ENCODE measurements at places on chromosomes 3 and 15.

- DNase-seq, result no peak
Observed at GRCh38 chr3:12395349-12396012, 88.8 kb upstream of the TSEN2 start.

DNA sequence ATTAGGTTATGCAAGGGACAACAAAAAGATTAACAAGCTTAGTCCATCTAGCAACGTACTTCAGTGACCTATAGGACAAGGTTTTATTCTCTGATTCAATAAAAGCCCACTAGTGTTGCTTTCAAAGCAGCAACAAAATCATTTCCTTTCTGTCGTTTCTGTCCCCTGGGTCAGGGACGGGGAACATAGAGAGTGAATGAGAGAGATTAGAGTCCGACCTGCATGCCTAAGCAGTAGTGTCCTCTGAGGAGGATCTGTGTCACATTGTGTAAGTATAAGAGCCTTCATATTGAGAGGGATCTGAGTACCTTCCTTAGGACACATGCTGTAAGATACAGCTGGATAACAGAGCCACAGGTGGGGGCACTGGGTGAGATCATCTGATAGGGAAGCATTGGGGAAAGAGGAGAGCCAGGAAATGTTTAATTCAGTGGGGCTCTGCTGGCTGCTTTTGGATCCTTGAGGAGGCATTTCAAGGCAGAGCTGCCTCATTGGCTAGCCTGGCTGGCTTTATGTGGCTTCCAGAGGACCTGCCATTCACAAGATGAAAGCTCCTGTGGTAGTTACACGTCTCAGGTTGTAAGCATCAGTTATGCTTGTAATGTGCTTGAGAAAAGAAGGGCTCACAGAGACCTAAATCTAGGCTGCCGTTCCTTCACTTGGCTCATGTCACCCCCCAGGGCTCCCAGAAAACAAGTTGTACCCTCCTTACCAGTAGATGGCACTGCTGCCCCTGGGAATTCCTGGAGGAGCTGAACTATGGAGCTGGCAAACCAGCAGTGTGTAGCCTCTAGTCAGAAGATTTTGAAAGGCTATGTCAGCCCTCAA, 2.7 kb downstream of the TMEM108 start:
- no peak for DNase-seq

GRCh38 chr3:31079689-31080088, 185.2 kb upstream of the GADL1 start:
- DNase-seq, result no peak

DNA sequence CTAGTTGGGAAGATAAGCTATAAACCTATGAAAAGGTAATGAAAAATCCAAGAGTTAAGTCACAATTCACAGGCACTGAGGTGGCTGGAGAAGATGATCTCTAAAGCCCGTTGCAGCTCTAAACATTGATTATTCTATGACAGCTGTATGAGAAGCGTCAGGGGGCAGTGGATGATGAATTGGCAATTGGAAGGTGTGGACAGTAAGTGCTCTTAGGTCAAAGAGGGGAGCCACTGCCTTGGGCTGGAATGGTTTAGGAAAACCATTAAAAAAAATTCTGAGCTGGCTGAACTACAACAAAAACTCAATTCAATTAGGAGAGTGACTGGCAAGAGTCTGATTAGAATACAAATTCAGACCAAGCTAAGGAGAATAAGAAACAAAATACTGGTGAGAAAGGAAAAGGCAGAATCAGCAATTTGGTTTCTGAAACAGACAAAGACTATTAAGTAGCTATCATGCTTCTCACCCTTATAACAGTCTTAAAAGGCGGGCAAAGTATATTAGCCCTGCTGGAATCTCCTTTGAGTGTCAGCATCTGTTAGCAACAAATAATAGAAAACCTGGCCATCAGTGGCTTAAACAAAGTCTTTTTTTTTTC, 8.8 kb upstream of the NMD3 start:
- no peak for DNase-seq

DNA sequence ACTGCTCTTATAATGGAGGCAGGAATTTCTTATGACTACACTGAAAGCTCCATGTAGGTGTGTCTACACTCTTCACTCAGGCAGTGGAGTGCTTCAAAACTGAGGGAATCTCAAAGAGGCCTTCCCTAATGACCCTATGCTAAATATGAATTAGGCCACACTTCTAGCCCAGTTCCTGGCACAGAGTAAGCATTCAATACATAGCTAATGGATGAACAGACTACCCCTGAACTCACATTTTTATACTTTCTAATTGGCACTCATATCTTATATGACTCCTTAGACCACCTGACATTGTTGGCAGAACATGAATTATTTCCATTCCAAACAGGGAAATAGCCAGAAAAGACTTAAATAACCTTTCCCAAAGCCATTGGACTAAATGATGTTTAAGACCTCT, 3.4 kb downstream of the RARRES1 start:
- DNase-seq, result no peak

DNA sequence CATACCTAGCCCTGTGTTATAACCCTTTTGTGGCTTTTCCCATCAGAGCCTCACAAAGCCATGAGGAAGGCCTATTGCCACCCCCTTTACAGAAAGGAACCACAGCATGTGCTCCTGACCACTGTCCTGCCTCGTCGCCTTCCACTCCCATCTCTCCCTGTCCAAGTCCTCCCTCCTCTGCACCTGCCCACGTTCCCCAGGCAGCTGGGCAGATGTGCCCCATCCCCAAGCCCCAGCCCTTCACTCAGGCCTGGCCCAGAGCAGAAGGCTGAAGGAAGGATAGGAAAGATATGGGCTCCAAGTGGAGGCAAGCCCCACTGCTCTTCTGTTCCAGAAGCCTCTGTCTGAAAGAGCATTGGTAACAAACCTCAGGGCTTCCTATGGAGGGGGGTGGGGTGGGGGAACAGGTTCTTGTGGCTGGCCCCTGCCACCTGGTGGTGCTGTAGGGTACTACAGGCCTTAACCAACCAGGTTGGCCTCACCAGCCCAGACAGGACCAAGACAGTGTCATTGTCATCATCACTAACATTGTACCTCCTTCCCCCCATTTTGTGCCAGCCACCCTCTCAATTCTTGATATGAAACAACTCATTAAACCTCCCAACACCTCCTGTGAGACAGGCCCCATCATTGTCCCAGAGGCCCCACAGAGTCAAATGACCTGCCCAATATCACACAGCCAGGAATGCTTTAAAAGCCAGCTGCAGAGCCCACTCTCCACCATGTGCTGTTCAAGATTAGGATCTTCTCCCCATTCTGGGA, 10.0 kb downstream of the POC1A start:
- peak; percentile 69 for DNase-seq

DNA sequence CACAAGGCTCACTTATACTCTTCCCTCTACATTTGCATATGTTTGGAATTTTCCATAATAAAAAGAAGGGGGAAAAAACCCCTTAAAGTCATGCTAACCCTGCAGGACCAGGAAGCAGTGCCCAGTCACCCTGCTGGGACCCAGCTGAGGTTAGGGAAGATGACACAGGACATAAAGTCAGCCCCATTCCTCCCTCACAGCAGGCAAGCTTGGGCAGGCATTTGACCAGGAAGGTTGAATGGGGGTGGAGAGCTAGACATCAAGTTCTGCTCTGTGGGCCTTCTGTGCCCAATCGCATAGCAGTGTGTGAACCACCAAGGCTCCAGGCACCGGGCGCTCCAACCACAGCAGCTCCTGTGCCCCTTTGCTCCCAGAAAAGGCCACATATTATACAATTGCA, 7.1 kb upstream of the HDAC11 start:
- no peak for DNase-seq

DNA sequence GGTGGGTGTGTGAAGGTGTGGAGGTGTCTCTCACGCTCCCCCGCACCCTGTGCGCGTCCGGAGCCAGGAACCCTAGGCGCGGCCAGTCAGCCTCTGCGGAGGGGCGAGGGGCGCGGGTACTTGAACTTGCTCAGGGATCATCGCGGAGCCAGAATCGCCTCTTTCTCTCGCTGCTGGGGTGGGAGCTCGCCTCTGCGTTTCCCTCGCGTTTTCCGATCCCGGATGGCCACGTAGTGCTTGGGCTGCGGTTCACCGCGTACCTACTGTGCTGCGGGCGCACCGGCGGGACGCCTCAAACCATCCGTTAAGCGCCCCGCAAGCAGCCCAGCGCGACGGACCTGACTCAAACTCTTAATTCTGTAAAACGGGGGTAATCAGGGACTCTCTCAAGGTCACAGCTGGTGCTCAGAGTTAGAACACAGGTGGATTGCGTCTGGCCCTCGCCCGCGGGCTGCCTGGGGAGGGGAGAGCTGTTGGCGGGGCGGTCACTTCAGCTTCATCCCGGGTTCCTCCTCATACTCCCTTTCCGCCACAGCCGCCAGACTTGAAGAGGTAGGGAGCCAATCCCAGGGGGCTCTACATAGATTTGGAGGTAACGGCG, 686 bp downstream of the MYRIP start:
- no peak for DNase-seq

DNA sequence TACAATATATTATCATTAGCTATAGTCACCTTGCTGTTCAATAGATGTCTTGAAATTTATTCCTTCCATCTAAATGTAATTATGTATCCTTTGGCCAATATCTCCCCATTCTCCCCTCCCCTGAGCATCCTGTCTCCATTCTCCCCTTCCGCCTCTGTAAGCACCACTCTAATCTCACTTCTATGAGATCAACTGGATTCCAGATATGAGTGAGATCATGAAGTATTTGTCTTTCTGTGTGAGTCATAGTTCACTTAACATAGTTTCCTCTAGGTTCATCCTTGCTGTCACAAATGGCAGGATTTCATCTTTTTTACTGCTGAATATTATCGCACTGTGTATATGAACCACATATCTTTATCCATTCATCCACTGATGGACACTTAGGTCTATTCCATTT, 148.8 kb upstream of the NDN start:
- DNase-seq, result no peak

DNA sequence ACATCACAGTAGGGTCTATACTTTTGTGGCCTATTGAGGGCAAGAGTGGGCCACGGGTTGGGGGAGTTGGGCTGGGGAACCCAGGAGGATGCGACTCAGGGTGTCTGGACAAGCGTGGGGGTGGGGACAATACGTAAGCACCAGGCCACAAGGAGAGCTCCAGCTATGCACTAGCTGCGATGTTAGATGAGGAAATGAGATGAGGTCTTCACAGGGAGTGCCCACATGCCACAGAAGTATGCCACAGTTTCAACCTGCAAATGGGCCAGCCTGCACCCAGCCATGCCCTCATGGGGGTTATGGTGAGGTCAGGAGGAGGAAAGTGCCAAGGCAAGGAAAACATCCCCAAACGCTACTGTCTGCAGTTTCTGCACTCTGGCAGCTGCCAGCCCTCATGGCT, 30.5 kb downstream of the CACNA2D2 start:
- DNase-seq, result no peak

- no peak for DNase-seq
Observed at GRCh38 chr3:48299746-48300712, 33.4 kb downstream of the SPINK8 start.

- no peak for DNase-seq
Observed at GRCh38 chr3:146542978-146543377, 1.4 kb downstream of the PLSCR1 start.

- no peak for DNase-seq
Observed at GRCh38 chr15:57762302-57762701, 55.8 kb downstream of the POLR2M start.

GRCh38 chr3:356952-357351, 160.4 kb downstream of the CHL1 start:
- no peak for DNase-seq

DNA sequence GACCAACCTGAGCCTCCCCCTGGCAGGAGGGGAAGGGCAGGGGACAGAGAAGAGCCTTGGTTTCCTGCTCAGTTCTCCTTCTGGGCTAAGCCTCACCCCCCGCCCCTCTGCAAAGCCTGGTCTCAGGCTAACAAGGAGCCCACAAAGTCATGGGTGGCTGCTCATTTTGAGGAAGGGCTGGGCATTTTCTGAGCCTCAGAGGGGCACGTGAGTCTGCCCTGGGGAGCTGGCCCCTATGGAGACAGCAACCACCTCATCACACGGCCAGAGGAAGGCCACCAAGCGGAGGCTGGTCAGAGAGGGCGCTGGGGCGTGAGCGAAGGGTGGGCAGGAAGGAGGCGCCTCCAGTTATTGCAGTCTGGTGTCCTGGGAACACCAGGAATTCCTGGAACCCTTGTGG, 18.7 kb downstream of the ABTB1 start:
- DNase-seq, result no peak

GRCh38 chr3:149479621-149480325, 5.3 kb downstream of the TM4SF4 start:
- no peak for DNase-seq

GRCh38 chr15:36886191-36886590, 214.2 kb downstream of the MEIS2 start:
- no peak for DNase-seq

GRCh38 chr3:96900031-96900430, 85.6 kb downstream of the EPHA6 start:
- DNase-seq, result no peak

DNA sequence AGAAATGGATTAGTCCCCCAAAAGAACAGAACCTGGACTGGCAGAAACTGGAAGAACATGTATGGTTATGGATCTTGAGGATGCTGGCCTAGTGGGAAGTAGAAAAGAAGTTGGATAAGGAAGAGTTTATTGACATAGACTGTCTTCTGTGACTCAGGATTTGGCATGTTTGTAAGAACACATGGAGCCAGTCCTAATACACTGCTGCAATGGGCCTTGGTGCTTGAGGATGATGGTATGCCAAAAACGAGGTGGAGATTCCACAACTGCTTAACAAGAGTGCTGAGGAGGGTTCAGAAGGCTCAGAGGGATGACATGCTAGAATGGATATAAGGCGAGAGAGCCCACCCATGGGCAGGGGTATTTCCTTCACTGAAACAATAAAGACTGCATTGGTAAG, 22.4 kb downstream of the LZTFL1 start:
- no peak for DNase-seq

- DNase-seq, result no peak
Observed at GRCh38 chr3:187136337-187136736, 3.0 kb downstream of the RPL39L start.

GRCh38 chr3:140505876-140506275, 172.0 kb upstream of the TRIM42 start:
- DNase-seq, result no peak

DNA sequence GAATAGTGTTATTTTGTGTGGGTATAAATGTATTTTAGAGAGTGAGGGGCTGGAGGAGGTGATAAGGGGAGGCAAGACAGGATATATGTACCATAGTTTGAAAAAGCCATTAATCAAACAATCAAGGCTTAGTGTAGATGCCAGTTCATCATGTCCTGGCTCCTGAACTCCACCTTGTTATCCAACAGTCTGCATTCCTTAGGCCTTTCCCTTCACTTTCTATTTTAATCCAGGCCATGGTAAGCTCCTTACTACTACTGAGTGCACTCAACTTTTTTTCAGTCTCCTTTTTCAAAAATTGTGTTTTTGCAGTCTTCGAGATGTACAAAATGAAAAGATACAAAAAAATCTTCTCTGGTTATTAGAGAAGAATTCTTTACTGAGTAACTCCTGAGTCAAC, 700.5 kb upstream of the NAALADL2 start:
- DNase-seq, result no peak

- no peak for DNase-seq
Observed at GRCh38 chr15:42106288-42106687, 11.9 kb upstream of the PLA2G4D start.
